Stimulated activated CD4-positive, alpha-beta T cell treated with anti-CD3 and anti-CD28 coated beads, Interleukin-12 subunit alpha, Interleukin-12 subunit beta, amount 100 ng/mL, for 48 hours (primary cell): ENCODE measurements at places on chromosomes 11 and 22.

GRCh38 chr11:72635309-72635915 lies 38.8 kb downstream of the PDE2A start:
- no peak for DNase-seq

DNA sequence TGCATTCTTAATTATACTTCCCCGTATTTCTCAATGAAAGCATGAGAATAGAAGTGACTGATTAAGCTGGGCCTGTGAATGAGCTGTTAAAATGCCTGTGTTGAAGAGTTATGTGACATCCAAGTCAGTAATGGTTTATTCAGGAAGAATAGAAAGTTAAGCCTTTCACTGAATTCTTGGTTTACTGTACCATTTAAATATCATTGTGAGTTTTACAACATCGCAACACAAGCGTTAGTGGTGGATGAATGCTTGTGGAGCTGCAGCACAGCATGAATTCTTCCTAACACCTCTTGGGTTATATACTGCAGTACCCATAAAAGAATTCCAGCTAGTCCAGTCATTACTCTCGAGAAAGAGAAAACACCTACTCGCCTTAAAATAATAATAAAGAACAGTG lies 257.8 kb downstream of the JRKL start:
- no peak for DNase-seq

DNA sequence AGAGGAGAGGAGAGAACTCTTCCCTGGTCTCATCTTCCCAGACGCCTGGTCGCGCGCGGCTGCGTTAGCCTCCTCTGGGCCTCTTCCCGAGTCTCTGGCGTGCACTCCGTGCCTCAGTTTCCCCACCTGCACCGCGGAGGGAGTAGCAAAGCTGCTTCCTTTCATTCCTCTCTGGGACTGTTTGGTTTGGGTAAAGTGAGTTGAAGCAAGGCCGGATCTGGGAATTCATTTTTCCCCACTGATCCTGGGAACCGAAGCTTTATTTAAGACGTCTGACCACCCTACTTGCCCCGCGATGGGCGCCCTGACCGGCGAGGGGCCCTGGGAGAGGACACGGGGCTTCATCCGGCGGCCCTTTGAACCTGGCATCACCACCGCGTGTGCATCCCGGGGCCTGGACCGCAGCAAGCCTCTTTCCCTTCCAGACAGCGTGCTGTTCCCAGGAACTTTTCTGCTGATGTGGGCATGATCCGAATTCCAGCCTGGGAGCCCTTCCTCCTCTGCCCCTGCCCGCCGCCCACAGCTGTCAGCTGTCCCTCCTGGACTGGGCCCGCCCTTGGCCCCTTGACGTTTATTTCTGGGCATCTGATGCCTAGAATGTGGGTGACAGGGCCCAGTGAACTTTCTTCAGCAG lies 758 bp downstream of the LDLRAD3 start:
- no peak for DNase-seq

- no peak for DNase-seq
Observed at GRCh38 chr11:47296045-47296444, 26.1 kb downstream of the MADD start.

- DNase-seq = no peak
Observed at GRCh38 chr22:41970601-41971000, 1.4 kb downstream of the SEPTIN3 start.

- no peak for DNase-seq
Observed at GRCh38 chr11:66393954-66394353, 22.4 kb upstream of the SLC29A2 start.

DNA sequence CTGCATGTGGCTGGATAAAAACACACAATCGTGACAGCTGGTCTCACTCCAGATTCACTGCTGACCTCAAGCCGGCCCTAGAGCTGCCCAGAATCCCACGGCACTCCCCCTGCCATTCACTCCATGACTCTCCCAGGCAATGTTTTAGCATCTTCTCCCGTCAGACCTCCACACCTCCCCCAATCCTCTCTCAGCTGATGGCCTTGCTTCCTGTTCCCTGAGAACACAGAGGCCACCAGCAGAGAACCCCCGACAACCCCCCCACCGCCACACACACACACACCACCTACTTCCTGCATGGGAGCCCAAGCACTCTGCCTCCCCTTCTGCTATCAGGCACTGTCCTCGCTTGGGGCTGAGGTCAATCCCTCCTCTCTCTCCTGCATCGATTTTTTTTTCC lies 9.3 kb downstream of the TNKS1BP1 start:
- no peak for DNase-seq

- DNase-seq = no peak
Observed at GRCh38 chr11:1936072-1936780, 10.9 kb upstream of the MRPL23 start.

- no peak for DNase-seq
Observed at GRCh38 chr22:42905217-42905616, 48.1 kb upstream of the ARFGAP3 start.

GRCh38 chr22:49233507-49234100 lies 594.1 kb downstream of the BRD1 start:
- DNase-seq = no peak

GRCh38 chr11:14764579-14765527 lies 121.2 kb downstream of the PDE3B start:
- no peak for DNase-seq

DNA sequence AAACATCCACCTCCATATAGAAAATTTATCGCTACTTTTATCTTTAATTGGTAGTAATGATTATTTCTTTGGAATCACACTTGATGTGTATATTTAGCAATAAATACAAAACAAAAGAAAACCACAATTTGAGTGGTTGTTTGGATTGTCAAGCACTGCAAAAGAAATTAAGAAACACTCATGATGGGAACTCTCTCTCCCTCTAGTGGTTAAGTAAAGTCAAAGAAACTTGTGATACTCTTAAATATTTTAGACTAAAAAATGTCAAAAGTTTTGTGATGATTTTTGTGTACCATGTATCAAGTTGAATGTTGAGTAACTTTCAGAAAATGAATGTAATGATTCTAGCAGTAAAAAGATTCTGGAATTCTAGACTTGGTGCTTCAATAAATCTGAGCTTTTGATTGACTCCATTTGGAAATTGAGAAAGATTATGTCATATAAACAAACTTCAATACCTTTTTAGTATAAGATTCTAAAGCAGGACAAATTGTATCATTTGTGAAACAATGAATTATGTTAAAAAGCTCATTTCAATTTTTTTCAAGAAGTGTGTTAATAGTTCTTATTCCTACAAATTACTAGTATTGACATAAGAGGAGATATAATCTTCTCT lies 20.8 kb downstream of the MUC15 start:
- no peak for DNase-seq

- DNase-seq = no peak
Observed at GRCh38 chr11:115188188-115188897, 315.9 kb downstream of the CADM1 start.

DNA sequence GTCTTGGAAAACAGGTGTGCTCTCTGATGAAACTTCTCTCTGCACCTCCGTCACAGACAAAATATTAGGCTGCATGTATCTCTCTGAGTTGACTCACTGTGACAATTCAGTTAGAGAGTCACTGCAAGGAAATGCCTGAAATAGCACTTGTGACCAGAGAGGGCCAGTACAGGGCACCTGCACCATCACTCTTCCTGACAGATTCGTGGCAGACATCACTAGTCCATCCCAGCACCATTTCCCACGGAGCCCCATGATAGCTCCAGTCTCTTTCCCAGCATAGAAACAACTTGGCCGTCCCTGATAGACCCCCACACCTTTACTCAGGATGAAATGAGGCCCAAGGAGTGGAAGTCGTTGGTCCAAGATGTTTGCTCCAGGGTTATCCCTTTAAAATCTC lies 73.3 kb upstream of the ISX start:
- no peak for DNase-seq

DNA sequence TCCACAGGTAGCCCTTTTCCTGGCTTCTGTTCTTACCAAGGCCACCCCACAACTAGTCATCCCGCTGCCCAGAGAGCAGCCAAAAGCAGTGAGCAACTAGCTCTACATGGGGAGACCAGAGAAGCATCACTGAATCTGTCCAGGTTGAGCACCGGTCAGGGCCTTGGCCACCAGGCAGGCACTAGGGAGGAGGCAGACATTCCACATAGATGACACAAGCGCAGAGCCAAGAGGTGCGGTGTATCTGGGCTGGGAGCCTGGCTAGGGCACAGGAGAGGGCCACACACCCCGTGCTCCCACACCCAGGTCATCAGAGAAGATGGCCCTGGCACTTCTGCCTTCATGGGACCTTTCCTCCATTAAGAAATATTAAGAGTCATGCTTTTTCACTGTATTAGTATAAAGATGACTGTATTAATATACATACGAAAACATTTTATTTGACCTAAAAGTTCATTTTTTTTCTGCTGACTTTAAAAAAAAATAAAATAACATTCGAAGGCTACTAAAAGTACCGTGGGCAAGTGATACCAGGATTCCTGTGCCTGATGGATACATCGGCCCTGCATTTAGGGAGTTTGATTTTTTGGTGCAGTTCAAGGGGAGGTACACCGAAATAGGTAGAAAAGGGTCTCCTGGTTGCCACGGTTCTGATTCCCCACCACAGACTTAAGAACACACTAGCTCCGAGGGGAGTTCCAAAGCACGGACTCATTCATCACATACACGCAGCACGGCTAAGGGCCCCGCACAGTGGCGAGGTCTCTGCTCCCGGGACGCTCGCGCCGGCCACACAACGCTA lies 1.2 kb downstream of the DGCR2 start:
- no peak for DNase-seq

DNA sequence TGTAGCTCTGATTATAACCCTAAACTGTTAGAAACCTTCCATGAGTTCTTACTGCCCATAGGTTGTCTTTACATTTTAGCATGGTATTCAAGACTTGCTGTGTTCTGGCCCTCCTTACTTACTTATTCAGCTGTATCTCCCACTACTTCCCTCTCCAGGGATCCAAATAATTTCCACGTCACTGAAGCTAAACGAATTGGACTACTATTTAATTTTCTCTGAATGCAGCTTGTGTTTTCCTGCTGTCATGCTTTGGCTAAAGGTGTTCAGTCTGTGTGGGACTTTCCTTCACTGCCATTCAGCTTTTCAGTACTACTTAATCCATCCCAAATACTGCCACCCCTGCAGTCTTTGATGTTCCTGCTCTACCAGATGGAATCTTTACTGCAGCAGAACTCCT lies 88.3 kb downstream of the UVRAG start:
- no peak for DNase-seq
